ENCODE measurements at places on chromosomes 7 and 10. TPM values are rescaled to one million over a fixed set of nuclear protein-coding genes. Genes with fewer than 3 reads are reported as not detected.
A peak's percentile ranks its signal among the peaks of the same experiment; 100 is the strongest.

Gene UROS
- total RNA-seq = 64.0 TPM

Gene PAX2
- total RNA-seq = not detected

Gene PNLIPRP3
- total RNA-seq = not detected

Gene ADCYAP1R1
- 20.3 TPM for total RNA-seq

DNA sequence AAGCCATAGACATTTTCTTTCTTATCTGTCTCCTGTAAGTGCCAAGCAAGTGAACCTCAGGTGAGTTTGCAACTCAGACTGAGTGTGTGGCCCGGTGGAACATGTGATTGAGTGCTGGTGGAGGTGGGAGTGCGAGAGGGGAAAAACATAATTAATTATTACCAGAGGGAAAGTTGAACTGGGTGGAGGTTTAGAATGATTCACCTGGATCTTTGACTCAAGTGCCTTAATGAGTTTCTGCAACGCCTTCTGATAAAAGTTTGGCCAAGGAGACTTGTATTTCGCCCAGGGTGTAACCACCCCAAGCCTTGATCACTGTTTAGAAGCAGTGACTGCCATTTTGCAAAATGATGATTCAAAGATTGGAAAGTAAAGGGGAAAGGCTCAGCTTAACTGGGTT is 513.9 kb downstream of the GATA3 start:
- H3K36me3 ChIP-seq = no peaks in the 10 kb centered on the region
- H3K27ac ChIP-seq = no peak overlapping the region
- H3K4me3 ChIP-seq = no peak overlapping the region
- ATAC-seq = no peak

- no peak overlapping the region for H3K27ac ChIP-seq
- H3K4me1 ChIP-seq = no peaks in the 10 kb centered on the region
- H3K36me3 ChIP-seq = no peaks in the 10 kb centered on the region
- no peak for ATAC-seq
- no peak overlapping the region for H3K4me3 ChIP-seq
Observed at GRCh38 chr7:80838643-80839042, 80.2 kb downstream of the SEMA3C start.

GRCh38 chr10:7410301-7410861 is 453 bp downstream of the SFMBT2 start:
- H3K4me3 ChIP-seq = peak overlapping the region; percentile 94
- H3K36me3 ChIP-seq = no peaks in the 10 kb centered on the region
- peaks cover 38% of the 10 kb centered on the region for H3K27me3 ChIP-seq
- H3K4me1 ChIP-seq = peaks cover 68% of the 10 kb centered on the region
- H3K27ac ChIP-seq = peak overlapping the region; percentile 89

- no peak overlapping the region for H3K4me3 ChIP-seq
- ATAC-seq = peak; percentile 81
Observed at GRCh38 chr7:108094933-108095710, 35.0 kb downstream of the LAMB4 start.

- no peak overlapping the region for H3K4me3 ChIP-seq
- no peak for ATAC-seq
- no peaks in the 10 kb centered on the region for H3K4me1 ChIP-seq
- H3K27ac ChIP-seq = no peak overlapping the region
- no peaks in the 10 kb centered on the region for H3K27me3 ChIP-seq
Observed at GRCh38 chr7:127690806-127691205, 38.8 kb downstream of the SND1 start.

- no peaks in the 10 kb centered on the region for H3K36me3 ChIP-seq
- no peak overlapping the region for H3K27ac ChIP-seq
- no peaks in the 10 kb centered on the region for H3K4me1 ChIP-seq
- H3K27me3 ChIP-seq = peaks cover 41% of the 10 kb centered on the region
Observed at GRCh38 chr7:43139137-43139536, 26.7 kb downstream of the HECW1 start.

GRCh38 chr7:30937416-30937815 is 25.8 kb downstream of the AQP1 start:
- H3K4me1 ChIP-seq = no peaks in the 10 kb centered on the region
- H3K27ac ChIP-seq = no peak overlapping the region
- H3K27me3 ChIP-seq = peaks cover 3% of the 10 kb centered on the region
- no peaks in the 10 kb centered on the region for H3K36me3 ChIP-seq

- H3K4me1 ChIP-seq = no peaks in the 10 kb centered on the region
- no peaks in the 10 kb centered on the region for H3K27me3 ChIP-seq
- H3K27ac ChIP-seq = no peak overlapping the region
- H3K36me3 ChIP-seq = no peaks in the 10 kb centered on the region
- no peak for ATAC-seq
Observed at GRCh38 chr10:50231515-50232260, 19.6 kb downstream of the ASAH2 start.

DNA sequence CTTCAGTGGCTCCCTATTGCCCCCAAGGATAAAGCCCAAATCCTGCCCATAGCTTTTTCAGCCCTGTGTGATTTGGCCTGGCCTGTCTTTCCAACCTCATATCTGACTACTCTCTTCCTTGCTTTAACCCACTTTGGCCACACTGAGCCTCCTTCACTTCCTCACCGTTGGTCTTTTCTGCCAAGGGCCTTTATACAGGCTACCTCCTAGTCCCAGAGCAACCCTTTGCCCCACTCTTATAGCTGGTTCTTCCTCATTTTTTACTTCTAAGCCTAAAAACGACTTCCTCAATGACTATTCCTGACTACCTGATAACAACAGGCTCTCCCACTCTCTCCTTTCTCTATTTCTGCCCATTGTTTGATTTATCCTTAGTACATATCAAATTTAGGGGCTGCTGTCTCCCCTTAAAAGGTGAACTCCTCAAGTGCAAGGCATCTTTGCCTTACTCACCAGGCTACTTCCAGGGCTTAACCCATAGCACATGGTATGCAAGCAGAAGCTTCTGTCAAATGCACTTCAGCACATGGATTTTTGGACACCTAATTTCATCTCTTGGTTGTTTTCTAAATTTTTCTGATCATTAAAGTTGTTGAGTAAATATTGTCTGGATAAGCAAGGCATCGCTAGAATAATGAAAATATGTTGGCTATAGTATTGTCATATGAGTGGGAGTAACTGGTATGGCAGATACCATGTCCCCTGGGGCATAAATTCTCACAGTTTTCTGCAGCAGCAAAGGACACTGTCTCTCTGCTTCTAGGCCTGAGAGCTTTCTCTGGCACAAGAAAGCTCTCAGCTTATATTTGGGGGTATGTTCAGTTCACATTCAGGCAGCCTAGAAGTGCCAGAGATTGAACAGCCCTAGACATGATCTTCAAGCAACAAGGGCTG is 201.5 kb upstream of the GPR26 start:
- H3K27me3 ChIP-seq = peaks cover 27% of the 10 kb centered on the region
- H3K4me1 ChIP-seq = no peaks in the 10 kb centered on the region
- H3K4me3 ChIP-seq = no peak overlapping the region
- no peak overlapping the region for H3K27ac ChIP-seq

DNA sequence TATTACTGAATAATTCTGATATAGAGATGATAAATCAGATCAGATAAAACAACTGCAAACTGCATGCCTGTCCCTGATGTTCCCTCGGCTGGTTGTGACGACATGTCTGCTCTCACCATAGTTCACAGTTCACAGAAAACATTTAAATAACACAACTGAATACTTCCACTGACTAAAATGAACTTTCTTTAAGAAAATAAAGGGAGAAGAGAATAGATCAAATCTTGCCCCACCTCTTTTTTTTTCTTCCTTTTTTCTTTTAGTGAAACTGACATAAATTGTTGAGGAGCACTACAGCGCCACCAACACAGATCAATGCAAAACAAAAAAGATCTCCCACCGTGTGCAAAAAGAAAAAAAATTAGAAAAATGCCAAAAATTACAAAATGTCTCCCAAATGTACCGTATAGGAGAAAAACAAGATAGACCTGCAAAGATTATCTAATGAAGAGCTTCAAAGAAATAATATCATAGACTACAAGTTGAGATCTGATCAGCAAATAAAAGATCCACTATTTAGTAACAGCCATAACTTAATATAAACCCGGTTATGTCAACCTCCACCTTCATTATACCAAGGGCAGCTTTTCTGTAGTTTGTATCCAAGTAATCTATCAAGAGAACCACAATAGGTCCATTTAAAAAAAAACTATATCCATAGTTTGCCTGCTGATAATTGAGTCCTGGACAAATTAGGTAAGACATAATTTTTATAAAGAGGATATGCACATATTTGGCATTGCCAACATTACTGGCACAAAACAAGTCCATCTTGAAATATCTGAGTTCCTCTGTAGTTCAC is 30.7 kb upstream of the EPC1 start:
- no peaks in the 10 kb centered on the region for H3K36me3 ChIP-seq
- H3K27ac ChIP-seq = peak overlapping the region; percentile 98
- H3K4me3 ChIP-seq = peak overlapping the region; percentile 99
- no peak for ATAC-seq
- no peaks in the 10 kb centered on the region for H3K27me3 ChIP-seq

DNA sequence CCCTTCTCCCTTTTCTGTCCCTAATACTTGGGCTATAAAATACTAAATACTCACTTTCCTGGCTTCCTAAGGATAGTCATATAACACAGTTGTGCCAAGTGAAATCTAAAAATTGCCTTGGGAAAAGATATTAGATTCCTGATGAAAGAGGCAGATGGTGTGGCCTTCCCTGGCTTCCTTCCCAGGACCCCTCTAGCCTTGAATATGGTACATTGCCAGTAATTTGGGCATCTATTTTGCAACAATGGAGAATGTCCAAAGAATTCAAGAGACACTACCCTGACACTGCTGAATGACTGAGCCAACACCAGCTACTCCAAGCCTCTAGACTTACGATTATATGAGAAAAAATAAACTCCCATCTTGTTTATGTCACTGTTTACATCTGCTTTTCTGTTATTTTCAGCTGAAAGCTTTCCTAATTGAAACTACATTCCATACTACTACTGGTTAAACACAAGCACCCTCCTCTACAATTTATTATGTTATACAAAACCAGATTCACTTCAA is 17.9 kb downstream of the COPG2 start:
- no peak overlapping the region for H3K4me3 ChIP-seq
- peaks cover 32% of the 10 kb centered on the region for H3K36me3 ChIP-seq
- no peaks in the 10 kb centered on the region for H3K27me3 ChIP-seq
- no peaks in the 10 kb centered on the region for H3K4me1 ChIP-seq
